Right forelimb (tissue), 1 donor: ENCODE measurements at places on chromosomes 3 and 15.
A peak's percentile ranks its signal among the peaks of the same experiment; 100 is the strongest.

- DNase-seq, result no peak
Measured at GRCh38 chr15:48683991-48684765, 38.7 kb upstream of the FBN1 start.

DNA sequence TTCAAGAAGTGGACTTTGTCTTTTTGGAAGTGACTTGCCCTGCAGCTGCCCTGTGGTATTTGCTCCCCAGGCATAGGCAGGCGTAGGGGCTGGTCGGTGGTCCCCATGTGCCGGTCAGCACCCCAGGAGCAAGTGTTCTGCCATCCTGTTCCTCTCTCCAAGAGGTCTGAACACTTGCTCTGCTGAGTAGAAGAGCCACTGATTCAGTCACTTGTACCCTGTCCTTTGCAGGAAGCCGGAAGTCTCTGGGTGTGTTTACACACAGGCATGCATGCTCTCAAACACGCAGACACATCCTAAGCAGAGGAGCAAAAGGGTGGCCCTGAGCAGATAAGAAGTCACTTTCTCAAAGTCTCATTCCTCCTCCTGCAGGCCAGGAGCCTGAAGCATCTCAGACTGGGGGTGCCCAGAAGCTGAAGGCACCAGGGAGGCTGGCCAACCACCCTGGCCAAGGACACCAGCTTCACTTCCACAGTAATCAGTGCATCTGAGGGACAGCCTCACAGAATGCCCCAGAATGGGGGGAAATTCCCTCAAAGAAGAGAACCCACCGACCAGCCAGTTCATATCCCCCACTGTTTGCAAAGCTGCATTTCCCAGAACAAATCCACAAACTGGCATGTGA lies 88.7 kb upstream of the POMGNT2 start:
- no peak for DNase-seq

GRCh38 chr3:132595014-132595413 lies 2.1 kb upstream of the ACKR4 start:
- no peak for DNase-seq

DNA sequence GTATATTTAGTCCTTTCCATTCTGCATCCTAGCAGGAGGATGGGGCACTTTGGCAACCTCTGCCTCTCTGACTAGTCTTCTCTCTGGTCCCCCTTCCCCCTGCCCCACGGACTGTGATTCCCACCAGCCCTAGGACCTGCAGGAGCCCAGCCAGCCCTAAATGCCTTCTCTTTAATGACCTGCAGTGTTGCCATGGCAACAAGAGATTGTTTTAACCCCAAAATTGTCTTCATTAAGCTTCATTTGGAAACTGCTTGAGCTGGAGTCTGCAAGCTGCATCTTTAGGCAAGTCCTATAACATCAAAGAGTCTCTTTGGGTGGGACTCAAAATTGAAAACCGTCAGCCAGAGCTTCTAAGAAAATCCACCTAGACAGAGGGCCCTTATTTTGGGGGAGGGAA lies 59.7 kb upstream of the ANKRD34C start:
- no peak for DNase-seq

DNA sequence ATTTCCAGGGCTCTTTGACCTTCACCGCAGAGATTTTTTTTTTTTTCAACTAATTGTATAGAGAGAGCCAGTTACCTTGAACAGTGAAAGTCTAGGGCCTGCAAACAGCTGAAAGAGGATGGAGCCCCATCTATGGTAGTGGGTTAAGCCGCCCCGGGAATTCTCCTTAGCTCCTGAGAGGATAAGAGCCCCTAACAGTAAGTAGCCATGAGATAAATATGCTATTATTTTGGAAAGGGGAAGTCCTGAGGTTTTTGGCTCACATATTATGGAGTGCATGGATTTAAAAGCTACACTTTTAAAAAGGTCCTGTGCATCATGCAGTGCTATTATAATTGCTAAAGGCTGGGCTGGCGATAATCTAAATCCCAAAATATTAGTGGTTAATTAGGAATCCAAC lies 115.0 kb downstream of the FBN1 start:
- no peak for DNase-seq

DNA sequence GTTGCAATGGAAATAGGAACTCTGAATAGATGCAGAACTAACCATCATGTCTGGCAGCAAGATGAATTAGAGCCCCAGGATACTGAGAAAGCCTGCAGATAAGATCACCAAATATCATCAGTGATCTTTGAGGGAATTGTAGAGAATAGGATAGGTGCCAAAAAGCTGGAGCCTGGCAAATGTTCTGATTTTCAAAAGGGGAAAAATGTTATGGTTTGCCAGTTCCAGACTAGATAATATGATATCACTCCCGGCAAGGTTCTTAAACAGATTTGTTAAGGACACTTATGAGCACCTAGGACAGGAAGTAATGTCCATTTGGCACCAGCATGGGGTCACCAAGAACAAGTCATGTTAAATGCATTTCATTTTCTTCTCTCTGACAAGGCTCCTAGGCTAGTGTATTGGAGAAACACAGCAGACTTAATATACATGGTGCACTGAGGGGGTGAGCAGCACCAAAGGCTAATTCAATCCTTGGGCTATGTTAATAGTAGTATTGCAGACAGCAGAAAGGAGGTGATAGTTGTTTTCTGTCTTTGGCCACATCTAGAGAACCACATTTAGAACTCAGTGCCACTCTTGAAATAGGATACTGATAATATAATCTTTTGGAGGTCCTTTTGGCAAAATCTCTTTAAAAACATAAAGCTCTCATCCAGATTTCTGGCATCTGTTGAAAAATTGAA lies 4.8 kb downstream of the SRGAP3 start:
- DNase-seq, result no peak

- no peak for DNase-seq
Measured at GRCh38 chr15:77554306-77555080, 78.2 kb downstream of the LINGO1 start.

DNA sequence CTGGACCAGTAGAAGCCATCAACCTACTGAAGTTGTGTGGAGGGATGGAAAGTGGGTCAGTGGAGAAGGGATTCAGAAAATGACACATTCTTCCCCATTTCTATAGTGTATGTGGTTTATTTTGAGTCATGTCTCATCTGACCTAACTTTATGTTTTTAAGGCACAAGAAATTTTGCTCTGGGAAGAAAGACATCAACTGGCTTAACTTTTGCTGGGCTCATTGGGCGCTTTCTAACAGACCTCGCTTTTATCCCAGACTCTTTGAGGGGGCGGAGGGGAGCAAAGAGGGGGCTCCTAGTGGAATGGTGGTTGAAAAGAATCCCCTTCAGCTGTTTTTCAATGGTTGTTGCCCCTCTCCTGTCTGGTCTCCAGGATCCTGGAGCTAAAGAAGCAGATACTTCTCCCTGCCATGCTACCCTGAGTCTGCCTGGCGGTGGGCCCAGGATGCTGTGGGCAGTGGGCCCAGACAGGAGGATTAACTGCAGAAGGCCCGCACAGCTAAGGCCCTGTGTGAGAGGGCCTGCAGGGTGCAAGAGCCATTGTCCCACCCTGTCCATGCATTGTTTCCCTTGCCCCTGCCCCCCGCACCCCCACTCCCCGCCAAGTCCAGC lies 14.5 kb downstream of the CSRNP1 start:
- peak; percentile 77 for DNase-seq

GRCh38 chr3:3851621-3852323 lies 52.5 kb downstream of the LRRN1 start:
- no peak for DNase-seq

DNA sequence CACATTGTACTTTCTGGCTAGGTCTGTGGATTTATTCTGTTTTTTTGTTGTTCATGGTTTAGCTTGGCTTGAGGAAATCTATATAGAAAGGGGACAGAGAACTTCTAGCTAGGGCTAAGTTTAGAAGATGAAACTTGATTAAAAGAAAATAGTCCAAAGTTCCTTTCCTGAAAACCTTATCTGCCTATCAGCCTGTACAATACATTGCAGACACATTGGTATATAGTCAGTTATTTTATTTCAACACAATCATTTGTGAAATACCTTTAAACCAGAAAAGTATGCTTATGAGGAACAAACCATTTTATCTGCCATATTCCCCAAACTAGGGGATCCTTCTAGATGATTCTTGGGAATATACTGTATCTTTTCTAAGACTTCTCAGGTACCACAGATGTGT lies 147.3 kb upstream of the CGNL1 start:
- no peak for DNase-seq

- DNase-seq, result no peak
Measured at GRCh38 chr15:32794973-32795372, 77.2 kb downstream of the GREM1 start.

- no peak for DNase-seq
Measured at GRCh38 chr3:135994708-135995337, 29.3 kb downstream of the PPP2R3A start.

DNA sequence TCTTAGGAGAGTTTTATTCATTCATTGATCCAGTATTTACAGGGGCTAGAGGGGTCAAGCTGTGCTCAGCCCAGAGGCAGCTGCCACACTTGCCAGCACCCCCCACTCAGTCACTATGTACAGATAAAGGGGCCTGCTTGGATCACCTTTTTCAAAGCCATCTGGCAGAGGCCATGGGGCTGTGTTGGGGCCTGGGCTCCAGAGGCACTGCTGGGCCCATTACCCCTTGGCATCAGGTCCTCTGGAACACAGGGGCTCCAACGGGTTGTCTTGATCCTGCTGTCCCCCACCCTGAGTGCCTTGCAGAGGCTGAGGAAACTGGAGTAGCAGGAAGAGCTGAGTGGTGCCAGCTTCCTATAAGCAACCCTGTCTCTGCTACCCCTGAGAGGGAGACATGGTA lies 43.9 kb downstream of the SEMA3G start:
- DNase-seq, result no peak

DNA sequence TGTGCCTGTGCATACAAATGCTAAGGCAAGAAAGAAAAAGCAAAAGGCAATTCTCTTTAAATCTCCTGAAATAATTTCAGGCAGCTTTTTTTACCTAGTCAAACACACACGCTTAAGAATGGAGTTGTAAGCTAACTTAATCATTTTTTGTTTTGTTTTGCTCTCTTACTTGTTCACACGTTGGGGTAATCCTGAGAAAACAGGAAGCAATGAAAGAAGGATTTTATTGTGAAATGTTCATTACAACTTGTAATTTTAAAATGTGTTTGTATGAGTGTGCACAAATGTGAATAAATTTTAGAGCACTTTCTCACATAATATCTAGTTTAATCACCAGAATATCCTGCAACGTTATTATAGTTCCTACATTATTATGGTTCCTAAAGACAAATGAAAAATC lies 263.8 kb downstream of the LPP start:
- DNase-seq, result no peak

GRCh38 chr15:69535101-69535638 lies 82.6 kb downstream of the RPLP1 start:
- DNase-seq, result no peak

DNA sequence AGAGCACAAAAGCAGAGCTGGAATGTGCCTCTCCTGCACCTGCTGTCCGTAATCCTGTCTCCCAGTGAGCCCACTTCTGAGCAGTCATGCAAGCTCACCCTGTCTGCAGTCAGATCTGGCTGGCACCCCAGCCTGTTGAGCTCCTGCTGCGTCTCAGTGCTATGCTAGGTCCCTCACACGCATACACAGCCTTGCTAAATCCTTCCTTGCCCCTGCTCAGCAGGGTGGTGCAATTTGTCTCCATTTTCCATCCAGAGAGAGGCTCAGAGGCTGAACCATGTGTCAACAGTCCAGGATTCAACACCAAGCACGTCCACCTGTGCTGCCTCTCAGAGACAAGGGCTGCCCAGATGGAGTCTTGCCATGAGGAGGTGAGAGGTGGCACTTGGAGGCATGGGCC lies 11.0 kb downstream of the POMGNT2 start:
- no peak for DNase-seq
